Neuronal stem cell (in vitro differentiated cells): ENCODE measurements at places on chromosomes 12 and 14.

DNA sequence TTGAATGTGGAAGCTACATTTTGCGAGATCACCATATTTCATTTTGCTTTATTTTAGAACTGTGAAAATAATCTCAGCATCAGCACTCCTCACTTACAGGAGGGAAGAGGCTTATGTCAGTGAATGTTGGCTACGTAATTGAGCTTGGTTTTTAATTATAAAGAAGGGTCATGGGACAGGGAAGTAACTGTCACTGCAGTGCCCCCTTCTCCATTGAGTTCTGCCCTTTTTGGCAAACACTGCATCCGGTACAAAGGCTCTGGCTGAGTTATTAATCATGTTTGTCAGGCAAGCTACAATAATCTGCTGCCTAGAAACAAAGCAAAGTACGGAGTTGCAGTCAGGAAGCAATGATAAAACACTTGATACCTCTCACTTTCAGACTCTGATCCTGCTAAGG lies 546.7 kb downstream of the SNAPC1 start:
- DNase-seq: no peak

GRCh38 chr12:6074427-6074826 lies 50.0 kb downstream of the VWF start:
- DNase-seq: no peak

DNA sequence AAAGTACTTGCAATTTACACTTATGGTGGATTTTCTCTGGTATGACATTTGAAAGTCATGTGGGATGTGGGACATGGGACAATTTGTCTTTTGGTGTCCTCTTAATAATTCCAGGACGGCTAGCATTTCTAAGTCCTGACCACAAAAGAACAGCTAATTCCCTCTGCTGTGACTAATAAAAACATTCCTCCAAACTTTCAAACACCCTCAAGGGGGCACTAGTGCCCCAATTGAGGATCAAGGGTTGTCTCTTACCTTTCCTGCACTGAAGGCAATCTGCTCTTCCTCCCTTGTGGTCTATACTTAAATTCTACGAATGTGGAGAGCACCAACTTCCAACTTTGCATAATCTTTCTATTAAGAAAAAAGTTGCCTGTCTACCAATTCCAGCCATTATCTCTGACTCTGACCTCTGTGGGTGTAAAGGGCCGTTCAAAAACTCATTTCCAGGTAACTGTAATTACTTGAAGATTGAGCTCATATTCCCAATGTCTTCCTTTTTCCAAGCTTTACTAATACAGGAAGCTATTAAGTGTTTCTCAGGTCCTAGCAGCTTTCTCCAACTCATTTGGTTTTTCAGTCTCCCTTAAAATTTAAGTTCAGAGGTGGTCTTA lies 210.2 kb downstream of the PTPRO start:
- DNase-seq: peak; percentile 40

DNA sequence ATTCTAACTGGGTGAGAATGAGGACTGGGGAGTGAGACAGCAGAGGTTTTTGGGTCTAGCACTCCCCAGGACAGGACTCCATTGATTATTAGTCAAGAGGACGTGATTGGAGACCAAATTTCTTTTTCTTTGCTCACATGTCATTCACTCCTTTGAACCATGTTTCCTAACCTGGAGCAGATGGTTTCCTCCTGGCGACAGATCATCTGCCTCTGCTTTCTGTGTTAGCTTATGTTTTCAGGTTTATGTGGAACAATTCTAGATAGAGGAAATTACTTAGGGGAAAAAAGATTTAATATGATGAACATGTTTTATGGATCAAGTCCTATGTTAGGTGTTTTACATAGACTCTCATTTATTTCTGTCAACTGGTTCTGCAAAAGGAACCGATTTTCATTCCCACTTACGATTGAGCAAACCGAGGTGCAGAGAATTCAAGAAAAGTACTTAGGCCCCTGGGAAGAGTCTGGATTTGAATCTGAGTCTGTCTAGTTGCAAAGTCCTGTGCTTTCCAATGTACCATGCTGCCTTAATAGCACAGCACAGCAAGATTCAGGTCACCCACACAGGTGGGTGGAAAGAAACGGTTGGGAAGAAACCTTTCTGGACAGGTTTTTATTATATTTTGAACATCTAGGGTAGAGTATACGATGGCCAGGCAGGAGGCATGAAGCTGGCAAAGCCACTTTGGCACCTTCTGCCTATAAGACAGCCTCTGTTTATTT lies 30.8 kb downstream of the SMOC1 start:
- no peak for DNase-seq

GRCh38 chr12:124359671-124360581 lies 65.0 kb downstream of the RFLNA start:
- no peak for DNase-seq

DNA sequence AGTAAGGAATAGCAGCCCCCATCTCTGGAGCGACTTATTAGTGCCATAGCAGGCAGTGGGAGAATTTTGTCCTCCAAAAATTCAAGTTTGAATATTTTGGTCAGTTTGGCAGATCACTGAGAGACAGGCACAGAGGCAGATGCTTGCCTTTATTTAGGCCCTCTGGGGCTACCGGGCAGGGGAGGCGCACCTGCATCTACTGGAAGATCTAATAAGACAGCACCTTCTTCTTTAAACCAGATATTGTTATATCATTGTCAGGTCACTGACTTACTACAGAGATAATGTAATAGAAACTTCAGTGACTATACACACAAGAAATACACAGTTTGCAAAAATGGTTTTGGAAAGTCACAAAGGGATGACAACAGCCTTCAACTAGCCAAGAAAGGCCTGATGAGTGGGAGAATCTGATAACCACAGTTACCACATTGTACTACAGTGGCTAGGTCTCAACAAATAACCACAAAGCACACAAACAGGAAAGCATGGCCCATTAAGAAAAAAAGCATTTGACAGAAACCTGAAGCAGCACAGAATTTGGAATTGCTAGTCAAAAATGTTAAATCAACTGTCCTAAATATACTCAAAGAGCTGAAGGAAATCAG lies 56.8 kb downstream of the CDK17 start:
- no peak for DNase-seq

DNA sequence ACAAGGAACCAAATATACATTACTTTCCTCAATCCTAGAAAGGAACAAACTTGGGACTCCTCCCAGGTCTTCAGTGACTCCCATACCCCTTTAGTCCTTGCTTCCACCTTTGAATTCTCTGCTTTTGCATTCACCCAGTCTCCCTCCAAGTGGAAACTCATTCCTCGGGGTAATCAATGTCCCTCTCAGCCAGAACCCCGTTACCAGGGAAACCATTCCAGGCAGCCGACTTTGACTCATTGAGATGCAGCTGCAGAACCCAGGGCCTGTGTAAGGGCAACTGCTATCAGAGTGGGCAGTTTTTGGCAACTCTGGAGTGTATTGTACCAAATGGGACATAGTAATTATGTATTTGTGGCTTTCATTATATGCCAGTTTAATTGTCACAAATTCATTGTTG lies 186.2 kb downstream of the NRXN3 start:
- peak; percentile 47 for DNase-seq

DNA sequence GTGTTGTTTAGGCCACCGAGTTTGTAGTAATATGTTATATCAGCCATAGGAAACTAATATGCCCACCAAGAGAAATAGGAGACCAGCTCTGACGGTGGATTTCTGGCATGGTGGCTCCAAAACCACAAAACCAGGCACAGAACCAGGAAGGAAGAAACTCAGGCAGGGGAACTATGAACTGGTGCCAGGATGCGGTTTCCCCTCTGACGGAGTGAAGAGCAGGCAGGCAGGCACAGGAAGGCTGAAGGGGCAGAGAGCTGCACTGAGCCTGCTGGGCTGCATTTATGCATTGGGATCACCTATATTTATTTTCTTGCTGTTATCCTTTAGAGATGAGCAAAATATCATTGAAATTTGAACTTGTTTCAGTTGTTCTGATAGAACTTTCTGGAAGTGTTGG lies 479.4 kb downstream of the VRK1 start:
- DNase-seq: no peak

DNA sequence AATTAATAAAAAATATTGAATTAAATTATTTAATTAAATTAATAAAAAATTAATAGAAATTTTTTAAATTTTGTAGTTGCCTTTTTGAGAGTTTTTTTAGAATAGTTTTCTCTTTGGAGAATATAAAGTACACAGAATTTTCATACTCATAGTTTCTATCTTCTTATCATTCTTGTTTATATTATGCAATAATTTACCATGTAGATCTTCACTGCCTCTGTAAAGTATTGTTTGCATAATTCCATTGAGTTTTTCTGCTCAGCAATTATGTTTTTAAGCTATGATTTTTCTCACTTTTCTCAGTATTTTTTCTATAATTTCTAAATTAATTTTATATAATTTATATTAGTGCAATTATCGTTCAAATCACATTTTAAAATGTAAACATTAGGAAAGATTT lies 50.6 kb upstream of the OXA1L start:
- no peak for DNase-seq

DNA sequence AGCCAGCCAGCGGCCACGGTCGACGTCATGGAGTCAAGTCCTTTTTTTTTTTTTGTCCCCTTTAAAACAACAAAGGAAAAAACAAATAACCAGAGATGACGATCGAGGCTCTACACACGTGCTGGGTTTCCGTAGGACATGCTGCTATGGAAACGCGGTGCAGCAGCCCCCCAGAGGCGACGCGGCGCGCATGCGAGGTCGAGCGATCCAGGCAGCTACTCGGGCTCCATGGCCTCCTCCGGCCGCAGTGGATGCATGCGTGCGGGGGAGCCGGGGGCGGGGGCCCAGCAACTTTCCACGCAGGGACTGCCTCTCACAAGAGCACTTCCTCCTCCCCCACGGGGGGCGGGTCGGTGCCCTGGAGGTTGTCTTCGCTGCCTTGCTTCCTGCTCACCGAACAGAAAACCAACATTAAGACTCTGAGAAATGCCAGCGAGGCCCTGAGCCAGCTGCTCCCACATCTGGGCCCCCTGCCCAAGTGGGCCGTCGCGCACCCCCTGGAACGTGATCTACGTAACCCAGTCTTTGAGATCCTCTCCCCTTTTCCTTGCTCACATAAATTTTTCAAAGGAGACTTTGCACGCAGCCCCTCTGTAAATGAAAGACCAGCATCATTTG lies 30.7 kb downstream of the P2RX4 start:
- DNase-seq: no peak

DNA sequence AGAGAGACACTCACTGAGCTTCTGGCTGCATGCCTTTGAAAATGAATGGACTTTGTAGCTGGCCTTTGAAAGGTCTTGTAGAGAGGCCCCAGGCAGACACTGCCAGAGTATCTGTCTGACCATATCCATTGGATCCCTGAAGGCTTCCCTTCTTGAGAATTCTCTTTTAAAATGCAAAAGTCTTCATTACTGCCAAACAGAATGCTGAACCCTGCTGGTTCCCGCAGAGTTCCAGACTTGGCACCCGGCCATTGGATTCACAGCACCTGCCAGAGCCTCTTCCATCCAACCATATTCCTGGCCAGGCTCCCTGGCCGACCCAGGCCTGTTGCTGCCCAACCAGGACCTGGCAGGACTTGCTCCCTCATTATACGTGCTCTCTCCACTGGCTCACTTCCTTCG lies 182.5 kb downstream of the GXYLT1 start:
- DNase-seq: no peak

DNA sequence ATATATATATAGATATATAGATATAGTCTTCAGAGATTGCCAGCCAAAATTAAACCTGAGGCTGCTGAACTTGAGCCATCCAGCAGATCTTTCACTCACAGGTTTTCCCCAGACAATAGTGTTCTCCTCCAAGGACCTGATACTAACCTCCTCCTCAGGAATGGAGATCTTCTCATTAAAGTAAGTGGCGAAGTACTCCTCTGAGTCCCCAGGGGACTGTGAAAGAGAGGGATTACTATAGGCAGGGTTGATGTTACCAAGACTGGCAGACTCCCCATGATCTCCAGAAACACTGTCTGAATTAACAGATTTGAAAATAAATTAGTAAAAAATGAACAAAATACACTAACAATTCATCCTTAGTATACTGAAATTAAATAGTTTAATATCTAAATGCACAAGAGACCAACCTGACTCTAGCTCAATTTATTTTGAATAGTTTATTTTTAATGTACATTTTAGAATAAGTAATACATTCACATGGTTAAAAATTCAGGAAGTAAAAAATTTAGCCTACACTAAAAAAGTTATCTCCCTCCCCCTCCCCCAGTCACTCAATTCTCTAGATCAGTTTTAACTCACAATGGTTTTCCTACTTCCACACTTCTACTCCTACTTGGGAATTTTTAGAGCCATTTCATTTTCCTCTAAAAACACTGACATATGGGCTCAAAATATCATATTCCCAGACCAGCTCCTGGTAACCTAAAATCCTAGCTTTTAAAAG lies 17.7 kb downstream of the SLC11A2 start:
- no peak for DNase-seq

- DNase-seq: no peak
Observed at GRCh38 chr12:76687981-76688380, 75.9 kb upstream of the ZDHHC17 start.

GRCh38 chr14:23910101-23910875 lies 43.3 kb upstream of the DHRS4 start:
- peak; percentile 48 for DNase-seq

DNA sequence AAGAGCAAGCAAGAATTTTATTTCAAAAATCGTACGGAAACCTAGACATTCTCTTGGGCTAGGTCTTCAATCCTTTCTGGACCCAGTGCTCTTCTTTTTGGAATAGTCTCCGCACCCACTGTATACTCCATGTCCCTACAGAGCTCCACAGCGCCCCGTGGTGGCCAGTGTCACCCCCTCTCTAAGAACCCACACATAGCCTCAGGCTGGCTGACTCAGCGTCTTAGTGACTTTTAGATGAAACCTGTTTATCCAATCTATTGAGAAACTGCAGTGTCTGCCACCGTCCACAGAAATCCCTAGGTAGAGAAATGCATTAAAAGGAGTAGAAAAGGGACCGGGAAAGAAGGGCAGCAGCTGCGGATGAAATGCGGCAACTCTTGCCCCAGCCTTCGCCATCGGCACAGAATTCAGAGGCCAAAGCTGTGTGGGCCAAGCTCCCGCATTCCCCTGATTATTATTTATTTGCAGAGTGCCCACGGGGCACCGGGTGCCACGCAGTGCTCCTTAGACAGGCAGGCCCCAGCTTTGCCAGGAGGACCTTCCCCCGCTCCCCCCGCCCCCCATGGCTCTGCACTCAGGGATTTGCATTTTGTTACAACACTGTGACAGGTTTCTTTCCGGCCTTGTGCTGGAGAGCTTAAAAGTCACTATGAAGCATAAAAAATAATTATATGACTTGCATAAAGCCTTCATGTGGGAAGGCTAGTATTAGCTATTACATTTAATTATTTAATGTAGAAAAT lies 170.1 kb upstream of the FKBP4 start:
- DNase-seq: peak; percentile 36

GRCh38 chr12:15276088-15276698 lies 46.1 kb upstream of the PTPRO start:
- DNase-seq: peak; percentile 56

DNA sequence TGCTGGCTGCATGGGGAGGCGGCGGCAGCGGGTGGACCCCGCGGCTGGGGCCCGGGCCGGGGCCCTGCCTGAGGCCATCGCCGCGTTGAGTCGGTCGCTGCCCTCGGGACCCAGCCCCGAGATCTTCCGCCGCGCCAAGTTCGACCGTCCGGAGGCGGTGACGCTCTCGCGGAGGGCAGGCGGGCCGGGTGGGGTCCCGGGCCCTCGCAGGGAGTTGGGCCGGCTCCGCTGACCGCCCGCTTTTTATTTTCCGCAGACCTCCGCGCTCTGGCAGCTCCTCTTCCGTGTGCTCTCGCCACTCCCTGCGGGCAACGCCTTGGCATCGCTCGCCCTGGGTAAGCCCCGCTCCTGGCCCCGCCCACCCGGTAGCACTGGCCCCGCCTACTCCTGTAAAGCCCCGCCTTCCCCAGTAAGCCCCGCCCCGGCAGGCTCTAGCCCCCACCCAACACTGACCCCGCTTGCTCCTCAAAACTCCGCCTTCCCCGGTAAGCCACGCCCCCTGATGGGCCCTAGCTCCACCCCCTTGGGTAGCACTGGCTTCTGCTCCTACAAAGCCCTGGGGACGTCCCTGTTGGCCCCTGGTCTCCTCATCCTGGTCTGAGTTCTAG lies 424 bp downstream of the TEDC1 start:
- no peak for DNase-seq
